Endothelial cell (in vitro differentiated cells): ENCODE measurements at places on chromosomes 16 and 17.

GRCh38 chr16:68764862-68765261 is 27.8 kb downstream of the CDH1 start:
- no peak for DNase-seq

- DNase-seq: peak; percentile 24
Measured at GRCh38 chr17:17387498-17388362, 84.6 kb downstream of the NT5M start.

- DNase-seq: no peak
Measured at GRCh38 chr16:73202161-73202729, 154.3 kb upstream of the ZFHX3 start.

DNA sequence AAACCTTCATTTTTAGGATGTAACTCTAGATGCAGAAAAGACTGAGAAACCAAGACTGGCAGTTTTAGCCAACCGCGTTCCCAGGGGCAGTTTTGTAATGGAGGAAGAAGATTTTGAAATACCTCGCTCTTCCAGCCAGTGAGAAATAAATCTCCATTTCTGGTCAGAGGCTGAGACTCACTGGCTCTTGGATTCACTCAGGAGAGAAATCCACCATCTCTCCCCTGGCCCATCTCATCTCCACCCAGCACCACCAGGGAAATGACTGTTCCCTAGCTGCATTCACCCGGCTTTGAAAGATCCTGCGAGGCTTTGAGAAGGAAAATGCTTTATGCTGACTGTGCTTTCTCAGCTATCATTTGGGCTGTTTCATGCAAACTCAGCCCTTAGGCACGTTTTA is 185.2 kb downstream of the SOX9 start:
- DNase-seq: no peak

- no peak for DNase-seq
Measured at GRCh38 chr16:56357241-56357764, 68.0 kb downstream of the AMFR start.

- DNase-seq: no peak
Measured at GRCh38 chr17:81715872-81716673, 4.0 kb downstream of the SLC25A10 start.

DNA sequence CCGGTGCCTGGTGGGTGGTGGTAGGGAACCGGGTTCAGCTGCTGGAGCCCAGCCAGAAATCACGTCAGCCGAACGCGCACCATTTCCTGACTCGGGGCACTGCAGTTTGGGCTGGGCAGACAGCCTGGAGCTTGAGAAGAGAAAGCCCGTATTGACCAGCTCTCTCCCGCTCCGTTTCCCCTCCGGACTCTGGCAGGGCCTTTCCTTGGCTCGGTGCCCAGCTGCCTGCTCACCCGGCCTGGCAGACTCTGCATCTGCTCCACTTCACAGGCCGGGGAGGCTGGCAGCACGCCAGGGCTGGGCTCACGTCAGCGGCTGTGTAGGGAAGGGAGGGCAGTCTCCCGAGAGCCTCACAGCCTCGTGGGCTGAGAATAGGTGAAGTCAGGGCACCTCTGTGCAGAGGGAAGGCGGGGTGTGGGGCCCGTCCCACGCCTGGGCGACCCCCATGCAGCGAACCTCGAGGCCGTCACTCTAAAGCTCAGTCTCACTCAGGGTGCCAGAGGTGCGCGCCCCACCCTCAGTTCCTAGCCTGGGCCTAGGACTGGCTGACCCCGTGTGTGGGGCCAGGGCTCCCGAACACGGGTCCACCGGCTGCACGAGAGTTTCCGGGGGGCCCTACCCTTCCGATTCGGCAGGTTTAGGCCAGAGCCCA is 59.1 kb downstream of the OR1D5 start:
- DNase-seq: no peak

DNA sequence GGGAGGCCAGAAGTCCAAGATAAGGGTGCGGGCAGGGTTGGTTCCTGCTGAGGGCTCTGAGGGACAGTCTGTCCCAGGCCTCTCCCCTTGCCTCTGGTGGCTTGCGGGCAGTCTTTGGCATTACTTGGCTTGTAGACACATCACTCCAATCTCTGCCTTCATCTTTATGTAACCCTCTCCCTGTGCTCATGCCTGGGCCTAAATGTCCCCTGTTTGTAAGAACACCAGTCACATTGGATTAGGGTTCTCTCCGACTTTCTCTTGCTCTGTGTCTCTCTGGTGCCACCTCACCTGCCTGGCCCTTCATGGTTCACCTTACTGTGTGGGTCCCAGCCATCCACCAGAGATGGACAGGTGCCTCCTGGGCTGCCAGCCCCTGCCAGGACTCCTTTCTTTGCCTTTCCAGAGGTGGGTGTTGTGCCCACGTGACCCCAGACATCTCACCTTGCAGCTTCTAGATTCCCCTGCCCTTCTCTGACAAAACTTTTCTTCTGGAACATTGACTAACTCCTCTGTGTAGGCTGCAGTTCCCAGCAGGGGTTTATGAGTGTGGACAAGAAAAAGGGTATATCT is 205.8 kb downstream of the MSI2 start:
- no peak for DNase-seq

DNA sequence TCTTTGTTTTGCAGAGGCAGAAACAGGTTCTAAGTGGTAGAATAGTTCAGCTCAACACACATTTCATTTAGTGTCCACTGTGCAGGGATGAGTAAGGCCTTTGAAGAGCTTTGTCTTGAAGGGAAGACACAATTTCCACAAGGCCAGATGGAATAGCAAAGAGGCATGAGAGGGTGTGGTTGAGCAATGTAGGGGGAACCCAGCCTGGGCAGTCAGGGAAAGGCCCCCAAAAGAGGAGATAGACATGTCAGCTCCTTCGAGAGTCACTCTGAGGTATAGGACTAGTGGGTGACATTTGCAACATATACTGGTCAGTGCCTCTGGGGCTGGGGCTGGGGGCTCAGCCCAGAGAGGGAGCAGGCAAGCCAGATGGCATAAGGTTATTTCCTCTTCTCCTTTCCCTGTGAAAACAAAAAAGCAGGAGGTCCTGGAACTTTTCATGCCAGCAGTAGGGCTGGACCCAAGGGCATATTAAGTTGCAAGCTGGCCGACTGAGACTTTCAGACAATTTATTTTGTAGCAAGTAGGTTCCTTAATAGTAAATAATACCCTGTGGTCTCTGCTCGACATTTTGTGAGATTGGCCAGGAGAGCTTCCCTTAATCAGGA is 7.1 kb downstream of the ALKBH5 start:
- no peak for DNase-seq

DNA sequence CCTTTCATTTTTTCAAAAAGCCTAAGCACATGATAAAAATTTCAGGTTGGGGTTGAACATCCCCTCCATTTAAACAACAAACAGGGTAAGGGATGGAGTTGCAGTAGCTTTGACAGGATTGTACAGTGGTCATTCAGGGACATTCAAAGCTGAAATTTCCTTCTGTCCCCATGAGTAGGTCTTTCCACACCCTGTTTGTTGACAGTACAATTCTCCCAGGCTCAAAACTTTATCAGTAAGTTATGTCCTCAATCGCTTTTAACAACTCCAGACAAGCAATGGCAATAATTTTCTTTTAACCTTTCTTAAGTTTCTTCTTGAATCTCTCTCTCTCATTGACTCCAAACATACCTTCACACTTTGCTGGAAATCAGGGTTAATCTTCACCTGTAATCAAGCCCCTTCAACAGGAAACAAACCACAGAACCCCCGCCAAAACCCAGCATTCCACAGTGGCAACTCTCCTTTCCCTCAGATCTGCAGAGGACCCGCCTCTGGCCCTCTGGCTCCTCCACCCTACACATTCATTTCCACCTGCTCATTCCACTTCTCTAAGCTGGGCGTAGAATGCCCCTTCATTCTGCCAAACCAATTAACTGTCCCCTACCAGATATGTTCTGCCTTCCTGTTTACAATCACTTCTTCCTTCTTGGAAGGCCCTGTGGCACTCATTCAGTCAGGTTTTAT is 20.7 kb downstream of the TXNDC11 start:
- no peak for DNase-seq

- DNase-seq: no peak
Measured at GRCh38 chr17:43314611-43315011, 80.8 kb upstream of the RNU2-1 start.

GRCh38 chr17:21368545-21369246 is 7.5 kb upstream of the KCNJ12 start:
- no peak for DNase-seq

GRCh38 chr17:34177642-34178041 is 77.4 kb upstream of the CCL2 start:
- DNase-seq: no peak

DNA sequence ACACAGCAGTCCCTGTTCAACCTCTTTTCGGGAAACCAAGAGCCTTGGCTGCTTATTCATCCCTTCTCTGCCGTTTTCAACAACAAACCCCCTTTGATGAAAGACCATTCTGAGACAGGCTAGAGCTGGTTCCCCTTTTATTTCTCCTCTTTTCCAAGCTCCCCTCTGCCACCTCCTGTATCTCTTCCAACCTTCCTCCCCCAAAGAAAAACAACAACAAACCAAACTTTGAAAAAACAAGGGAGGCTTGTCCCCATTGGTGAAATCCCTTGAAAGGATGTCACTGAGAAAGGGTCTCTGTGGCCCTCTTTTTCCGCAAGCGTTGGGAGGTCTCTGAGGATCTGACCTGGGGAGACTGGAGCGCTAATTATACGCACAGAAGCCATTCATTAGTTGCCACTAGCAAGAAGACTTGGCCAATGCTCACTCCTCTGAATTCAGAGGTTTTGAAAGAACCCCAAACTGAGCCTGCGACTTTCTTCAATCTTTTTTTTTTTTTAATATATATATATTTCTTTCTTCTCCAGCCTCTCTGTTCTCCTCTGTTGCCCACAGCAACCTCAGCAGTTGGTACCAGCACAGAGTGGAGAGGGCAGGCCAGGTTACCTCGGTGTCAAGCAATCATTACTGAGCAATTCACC is 101.4 kb downstream of the PITPNC1 start:
- no peak for DNase-seq

GRCh38 chr17:80424261-80424660 is 9.3 kb downstream of the ENDOV start:
- DNase-seq: no peak

DNA sequence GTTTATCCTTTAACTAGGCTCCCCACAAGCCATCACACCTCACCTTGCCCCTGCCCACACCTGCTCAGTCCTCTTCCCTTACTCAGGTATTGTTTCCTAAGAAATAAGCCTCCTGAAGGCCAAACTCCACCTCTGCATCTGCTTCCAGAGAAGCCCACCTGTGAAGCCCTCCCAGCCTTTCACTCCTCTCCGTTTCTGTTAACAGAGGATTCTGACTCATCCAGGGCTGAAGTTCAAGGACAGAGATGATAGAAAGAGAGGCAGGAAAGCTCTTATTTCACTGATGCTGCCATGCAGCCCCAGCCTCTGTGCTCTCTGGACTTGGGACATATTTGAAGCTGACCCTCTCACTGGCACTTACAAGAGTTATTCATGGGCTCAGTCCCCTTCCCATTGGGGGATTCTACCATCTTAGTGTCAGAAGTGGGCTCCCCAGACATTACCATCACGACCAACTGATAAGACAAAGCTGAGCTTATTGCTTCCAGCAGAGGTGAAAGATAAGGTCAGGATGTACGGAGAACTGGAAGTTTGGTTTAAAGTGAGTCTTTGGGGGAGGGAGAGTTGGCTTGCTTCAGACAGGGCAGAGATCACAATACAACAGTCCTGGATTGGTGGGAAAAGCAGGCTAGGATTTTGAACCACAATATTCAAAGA is 35.3 kb upstream of the XYLT2 start:
- DNase-seq: no peak

DNA sequence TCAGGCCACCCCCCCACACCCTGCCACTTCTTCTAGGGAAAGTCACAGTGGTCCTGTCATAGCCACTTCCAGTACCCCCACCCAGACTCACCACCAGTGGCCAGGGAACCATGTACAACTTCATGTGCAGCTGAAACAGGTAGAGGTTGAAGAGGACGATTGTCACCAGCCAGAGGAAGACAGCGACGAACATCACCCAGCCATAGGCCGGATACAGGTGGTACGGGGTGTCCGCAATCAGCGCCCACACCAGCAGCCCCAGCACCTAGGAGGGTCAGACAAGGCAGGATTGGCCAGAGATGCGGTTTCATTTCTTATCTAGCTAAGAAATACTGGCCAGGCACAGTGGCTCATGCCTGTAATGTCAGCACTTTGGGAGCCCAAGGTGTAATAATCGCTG is 16.7 kb downstream of the ARL2BP start:
- DNase-seq: no peak

DNA sequence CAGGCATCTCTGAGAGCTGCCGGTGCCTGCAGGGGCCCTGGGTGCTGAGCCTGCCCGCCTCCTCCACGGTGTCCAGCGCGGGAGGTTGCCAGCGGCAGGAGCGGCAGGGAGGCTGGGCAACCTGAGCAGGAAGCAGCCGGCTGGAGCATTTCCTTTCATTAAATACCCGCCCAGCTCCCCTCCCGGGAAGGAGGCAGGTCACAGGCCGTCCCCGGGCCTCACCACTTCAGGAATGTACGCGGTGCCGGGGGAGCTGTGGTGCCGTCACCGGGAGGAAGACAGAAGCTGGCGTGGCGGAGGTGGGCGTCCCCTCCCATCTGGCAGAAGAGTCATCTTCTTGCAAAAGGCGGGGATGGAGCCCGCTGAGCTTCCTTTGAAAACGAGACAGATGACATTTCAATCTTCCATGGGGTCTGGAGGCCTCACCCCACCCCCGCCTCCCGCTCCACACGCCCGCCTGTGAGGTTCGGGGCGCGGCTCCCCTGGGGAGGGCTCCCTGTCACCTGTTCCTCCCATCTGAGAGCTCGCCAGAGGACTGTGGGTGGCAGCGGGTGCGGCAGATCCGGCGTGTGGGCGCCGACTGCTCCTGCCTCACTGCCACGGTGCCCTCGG is 16.0 kb downstream of the SOX8 start:
- peak; percentile 74 for DNase-seq

DNA sequence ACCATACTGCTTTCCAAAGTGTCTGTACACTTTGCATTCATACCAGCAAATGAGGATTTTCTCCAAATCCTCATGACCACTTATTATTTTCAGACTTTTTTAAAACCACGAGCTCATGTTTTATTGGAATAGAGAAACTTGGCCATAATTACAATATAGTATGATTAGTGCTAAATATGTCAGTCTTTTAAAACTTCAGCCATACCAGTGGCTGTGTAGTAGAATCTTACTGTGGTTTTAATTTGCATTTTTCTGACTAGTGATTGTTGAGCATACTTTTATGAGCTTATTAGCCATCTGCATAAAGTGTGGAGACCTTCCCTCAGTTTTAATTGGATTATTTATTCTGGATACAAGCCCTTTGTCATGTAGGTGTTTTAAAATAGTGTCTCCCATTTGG is 57.8 kb downstream of the NLK start:
- DNase-seq: no peak

DNA sequence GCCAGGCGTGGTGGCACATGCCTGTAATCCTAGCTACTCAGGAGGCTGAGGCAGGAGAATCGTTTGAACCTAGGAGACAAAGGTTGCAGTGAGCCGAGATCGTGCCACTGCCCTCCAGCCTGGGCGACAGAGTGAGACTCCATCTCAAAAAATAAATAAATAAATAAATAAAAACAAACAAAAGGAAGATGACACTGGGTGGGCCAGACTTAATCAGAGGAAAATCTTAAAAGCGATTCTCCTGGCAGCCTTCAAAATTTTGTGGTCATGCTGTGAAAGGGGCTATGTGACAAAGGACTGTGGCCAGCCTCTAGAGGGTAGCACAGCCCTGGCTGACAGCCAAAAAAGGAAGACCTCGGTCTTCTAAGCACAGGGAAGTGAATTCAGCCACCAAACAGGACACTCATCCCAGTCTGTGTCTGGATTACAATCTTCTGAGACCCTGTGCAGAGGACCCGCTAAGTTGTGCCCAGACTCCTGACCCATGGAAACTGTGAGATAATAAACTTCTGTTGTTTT is 391.1 kb downstream of the CNTNAP4 start:
- peak; percentile 18 for DNase-seq
